ENCODE measurements at places on chromosomes 2 and 18.

DNA sequence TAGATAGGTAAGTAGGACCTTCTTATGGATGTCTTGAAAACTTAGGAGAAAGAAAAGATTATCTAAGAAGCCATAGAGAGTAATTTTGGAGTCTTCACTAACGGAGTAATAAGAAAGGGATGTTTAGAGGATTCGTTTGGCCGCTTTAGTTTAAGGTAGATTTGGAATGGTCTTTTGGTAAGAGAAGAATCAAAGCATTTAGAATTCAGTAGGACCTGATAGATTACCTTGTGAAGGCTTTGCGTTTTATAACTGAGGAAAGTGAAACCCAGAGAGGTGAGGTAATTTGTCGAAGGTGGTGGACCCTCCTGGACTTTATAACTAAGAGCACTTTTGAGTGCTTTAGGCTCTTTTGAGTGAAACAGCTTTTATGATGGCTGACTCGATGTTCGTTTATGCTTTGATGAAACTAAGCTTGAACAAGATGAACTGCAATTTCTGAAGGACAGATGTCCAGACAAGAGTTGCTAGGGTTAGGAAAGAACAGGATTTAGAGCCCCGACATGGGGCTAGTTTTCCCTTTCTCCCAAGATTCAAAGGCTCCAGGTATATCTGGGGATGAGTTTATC, 1.3 kb downstream of the MYL12B start:
- no peak for DNase-seq

GRCh38 chr2:199775267-199775666, 75.7 kb downstream of the FTCDNL1 start:
- no peak for DNase-seq

DNA sequence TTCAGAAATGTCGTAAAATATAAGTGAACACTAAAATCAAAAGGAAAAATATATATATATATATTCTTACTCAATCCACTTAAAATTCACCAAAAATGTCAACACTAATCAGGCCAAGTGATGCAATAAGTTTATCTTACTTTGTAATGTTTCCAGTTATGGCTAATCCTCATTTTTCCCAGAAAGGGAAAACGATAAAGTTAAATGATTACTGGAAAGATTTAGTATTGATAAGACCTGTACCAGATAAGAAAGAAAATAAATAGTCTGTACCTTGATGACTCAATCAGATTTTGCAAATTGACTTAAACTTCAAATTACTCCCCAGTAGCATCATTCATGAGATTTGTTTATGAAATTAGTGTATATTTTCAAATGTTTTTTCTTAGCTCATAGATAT, 407.0 kb downstream of the LRP1B start:
- no peak for DNase-seq

DNA sequence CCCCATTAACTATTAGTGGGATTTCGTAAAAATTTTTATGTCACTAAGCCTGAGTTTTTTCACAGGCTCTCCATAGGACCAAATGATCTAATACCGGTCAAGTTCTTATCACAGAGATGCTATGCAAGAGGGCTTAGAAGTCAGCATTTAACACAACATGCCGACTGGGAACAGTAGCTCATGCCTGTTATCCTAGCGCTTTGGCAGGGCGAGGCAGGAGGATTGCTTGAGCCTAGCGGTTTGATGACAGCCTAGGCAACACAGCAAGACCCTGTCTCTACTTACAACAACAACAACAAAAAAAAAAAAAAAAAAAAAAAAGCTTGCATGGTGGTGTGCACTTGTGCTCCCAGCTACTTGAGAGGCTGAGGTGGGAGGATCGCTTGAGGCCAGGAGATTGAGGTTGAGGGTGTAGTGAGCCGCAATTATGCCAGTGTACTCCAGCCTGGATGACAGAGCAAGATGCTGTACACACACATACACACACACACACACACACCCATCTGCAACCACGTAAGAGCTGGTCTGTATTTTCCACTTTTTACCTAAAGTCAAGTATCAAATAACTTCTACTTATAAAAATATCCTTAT, 67.6 kb upstream of the FAM124B start:
- DNase-seq, result no peak

DNA sequence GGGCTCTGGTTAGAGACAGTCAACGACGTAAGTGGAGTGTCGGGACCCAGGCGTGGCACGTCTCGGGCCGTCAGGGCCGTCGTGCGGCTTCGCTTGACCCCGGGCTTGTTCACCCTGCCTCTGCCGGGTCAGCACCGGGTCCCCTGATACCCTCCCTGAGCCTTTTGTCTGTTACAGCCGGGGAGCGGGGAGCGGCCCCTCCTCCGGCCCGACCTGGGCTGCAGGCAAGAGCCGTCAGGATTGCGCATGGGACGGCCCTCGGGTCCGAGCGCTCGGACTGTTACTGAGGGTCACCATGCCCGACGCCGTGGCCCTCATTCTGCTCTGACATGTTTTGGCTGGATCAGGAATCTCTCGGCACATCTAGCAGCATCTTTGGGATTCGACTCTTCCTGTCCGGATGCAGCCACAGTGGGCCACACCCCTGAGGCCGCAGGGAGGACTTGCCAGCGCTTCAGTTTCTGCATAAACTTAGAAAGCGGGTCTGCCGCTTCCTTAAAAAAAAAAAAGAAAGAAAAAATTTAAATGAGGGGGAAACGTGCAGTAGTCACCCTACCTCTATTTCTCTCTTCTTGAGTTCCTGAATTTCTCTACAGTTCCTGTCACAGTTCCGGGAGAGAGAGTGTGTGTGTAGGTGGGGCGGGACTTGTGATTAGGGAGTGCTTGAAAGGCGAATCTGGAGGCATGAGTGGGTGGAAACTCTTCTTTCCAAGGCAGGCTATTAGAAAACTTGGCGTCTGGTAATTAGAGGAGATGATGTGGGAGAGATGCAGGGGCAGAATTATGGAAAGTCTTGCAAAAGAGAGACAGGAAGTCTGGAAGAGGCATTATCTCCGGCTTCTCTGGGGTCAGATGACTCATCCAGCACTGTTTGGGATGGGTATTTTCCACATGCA, 909 bp downstream of the TMEM87B start:
- no peak for DNase-seq

GRCh38 chr2:160566717-160567116, 73.1 kb upstream of the RBMS1 start:
- DNase-seq, result no peak

DNA sequence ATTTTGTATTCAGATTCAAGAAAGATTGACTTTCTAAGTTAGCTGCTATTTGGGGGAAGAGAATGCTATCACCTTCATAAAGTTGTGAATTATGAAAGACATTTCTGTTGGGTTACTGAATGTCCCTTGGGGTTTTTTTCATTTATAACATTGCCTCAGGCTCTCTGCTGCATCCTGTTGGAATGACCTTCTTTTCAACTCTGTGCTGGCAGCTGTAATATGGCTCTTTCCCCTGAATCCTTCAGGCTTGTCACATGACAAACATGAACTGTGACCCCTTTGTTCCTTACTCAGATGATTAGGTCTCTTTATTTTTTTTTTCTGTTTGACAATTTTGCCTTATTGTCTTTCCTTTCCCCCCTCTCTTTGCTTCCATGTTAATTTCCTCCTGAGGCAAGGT, 159.8 kb downstream of the TAF4B start:
- no peak for DNase-seq

DNA sequence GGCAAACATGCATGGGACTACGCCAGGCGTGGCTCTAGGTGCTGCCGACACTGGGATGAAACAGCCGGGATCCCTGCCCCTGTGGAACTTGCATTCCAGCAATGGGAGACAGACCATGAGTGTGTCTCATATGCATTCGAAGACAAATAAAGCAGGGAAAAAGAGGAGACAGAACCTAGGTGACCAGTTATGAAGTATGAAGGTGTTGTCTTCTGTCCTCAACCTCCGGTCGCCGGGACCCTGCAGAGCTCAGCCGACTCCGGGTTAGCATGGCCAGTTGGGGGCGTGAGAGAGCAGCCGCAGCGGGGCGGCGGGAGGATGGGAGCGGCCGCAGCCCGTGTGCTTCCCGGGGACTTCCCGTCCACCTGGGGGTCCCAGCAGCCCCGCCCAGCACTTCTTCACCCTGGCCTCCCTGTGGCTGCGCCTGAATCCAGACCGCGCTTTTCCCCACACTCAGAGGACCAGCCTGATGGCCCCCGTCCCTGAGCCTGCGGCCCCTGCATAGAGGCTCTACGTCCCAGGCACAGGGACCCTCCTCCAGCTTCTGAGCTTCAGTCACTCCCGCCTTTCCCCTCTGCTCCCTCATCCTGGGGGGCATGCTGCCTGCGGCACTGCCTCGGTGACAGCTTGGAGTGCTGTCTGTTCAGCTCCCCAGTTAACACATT, 11.4 kb downstream of the ID2 start:
- DNase-seq, result peak; percentile 46

GRCh38 chr2:172977270-172978062, 98.2 kb upstream of the MAP3K20 start:
- DNase-seq, result no peak

GRCh38 chr2:119910566-119910965, 102.3 kb upstream of the EPB41L5 start:
- DNase-seq, result no peak

- DNase-seq, result no peak
These were observed 37.7 kb downstream of the SPC25 start for GRCh38 chr2:168852481-168852880.

DNA sequence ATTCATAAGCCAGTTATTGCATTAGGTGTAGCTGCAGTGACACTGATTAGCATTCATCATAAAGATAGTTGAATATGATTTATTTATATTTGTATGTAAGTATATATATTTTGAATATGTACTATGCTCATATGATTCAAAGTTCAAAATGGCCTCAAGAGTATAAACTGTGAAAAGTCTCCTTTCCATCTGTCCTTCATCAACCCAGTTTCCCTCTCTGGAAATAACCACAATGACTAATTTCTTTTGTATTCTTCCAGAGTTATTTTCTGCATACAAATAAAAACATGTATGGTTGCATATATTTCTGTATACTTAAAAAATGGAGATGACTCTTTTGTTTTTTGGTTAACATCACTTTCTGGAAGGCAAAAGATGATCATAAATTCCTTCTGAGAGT, 95.2 kb downstream of the CAMKMT start:
- no peak for DNase-seq

DNA sequence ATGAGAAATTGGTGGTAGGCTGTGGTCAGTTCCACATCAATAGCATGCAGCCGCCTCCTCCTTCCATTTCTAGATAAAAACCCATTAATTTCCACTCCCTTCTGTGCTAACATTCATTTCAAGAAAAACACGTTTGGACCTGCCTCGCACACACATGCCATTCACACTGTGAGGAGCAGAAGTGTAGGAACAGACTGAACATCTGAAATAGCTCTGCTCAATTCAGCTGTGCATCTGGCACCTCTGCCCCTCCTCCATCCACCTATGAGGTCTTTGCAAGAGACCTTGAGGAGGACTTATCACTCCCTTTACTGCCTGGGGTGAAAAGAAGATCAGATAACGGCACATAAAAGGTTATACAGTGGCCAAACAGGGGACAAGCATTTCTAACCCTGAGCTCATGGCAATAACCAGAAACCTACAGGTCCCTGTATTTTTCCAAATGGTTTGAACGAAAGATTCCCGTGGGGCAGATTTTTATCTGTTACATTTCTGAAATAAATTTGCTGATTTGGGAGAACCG, 30.8 kb upstream of the LRP2 start:
- peak; percentile 9 for DNase-seq

DNA sequence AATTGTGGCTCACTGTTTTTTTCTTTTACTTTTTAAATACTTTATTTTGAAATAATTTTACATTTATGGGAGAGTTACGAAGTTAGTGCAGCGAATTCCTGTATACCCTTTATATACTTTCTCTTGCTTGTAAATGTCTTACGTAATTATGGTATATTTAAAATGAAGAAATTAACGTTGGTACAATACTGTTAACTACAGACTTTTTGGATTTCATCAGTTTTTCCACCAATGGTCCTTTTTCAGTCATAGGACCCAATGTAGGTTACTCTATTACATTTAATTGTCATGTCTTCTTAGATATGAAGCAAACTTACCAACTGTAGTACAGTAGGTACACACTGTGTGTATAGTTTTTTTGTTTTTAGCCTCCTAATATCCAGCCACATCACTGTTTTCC, 76.3 kb downstream of the BOLA3 start:
- DNase-seq, result no peak

GRCh38 chr2:17758118-17758517, 4.2 kb downstream of the GEN1 start:
- DNase-seq, result no peak

- DNase-seq, result peak; percentile 19
These were observed 23.5 kb upstream of the C18orf32 start for GRCh38 chr18:49510393-49511115.
